ENCODE measurements at places on chromosomes 7 and 10. TPM values are rescaled to one million over a fixed set of nuclear protein-coding genes. Genes with fewer than 3 reads are reported as not detected.

DNA sequence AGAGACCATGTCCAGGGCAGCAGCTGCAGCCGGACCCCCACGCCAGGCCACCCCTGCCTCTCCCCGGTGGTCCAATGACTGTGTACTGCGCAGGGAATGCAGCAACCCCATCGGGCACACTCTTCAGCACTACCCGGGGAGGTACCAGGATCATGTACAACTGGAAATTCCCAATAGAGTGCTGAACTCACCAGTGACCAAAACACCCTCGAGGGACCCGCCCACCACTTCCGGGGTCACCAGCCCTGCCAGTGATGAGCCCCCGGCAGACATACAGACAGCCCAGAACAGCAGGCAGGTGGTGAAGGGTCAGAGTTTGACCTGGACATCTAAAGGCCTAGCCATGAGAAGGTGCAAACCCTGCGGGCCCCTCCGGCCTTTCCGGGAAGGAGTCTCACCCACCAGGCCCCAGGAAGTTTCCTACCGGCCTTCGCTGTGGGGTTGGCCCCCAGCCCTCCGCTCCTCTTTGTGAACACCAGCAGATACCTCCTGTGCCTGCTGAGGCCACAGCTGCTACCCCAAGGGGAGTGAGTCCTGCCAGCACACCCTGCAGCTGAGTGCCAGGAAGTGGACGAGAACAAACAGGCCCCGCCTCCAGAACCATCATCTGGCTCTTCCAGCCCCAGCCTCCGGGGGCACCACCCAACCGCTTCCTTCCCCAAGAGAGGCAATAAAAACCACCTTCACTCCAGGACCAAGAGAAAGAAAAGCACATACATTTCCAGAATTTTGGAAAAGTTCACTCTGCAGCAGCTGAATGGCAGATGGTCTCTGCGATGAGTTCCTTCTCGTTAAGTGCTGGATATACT lies 5.0 kb upstream of the ANKRD61 start:
- peaks cover 14% of the 10 kb centered on the region for H3K4me1 ChIP-seq
- no peak overlapping the region for H3K4me3 ChIP-seq
- peaks cover 64% of the 10 kb centered on the region for H3K36me3 ChIP-seq
- H3K27ac ChIP-seq = peak overlapping the region; percentile 84
- no peaks in the 10 kb centered on the region for H3K27me3 ChIP-seq

GRCh38 chr10:104300736-104301292 lies 31.8 kb downstream of the GSTO2 start:
- H3K4me3 ChIP-seq = no peak overlapping the region
- DNase-seq = peak; percentile 43
- H3K4me1 ChIP-seq = peaks cover 12% of the 10 kb centered on the region
- H3K27ac ChIP-seq = peak overlapping the region; percentile 43

GRCh38 chr7:136339464-136339863 lies 362.3 kb upstream of the MTPN start:
- H3K27ac ChIP-seq = no peak overlapping the region
- no peak overlapping the region for H3K4me3 ChIP-seq
- no peak for DNase-seq
- H3K36me3 ChIP-seq = no peaks in the 10 kb centered on the region
- H3K4me1 ChIP-seq = no peaks in the 10 kb centered on the region

DNA sequence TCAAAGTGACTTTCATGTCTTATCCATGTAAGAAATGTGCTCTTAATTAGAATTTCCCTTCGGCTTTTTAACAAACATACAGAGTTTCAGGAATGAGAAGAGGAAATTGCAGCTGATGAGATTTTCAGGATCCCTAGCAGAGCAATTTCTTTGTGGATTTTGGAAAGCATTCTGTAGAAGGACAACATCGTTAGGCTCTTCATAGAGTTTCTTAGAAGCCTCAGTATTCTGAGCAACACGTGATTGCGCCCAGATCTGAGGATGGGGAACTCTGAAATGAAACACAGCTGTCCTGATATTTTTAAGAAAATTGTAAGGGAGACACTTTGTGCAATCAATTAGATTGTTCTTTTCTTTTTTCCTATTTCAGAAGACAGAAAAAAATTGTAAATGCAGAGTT lies 85.8 kb downstream of the LHFPL3 start:
- no peaks in the 10 kb centered on the region for H3K27me3 ChIP-seq
- no peak overlapping the region for H3K27ac ChIP-seq
- H3K36me3 ChIP-seq = no peaks in the 10 kb centered on the region
- no peaks in the 10 kb centered on the region for H3K4me1 ChIP-seq

Gene OR2AE1
- not detected for total RNA-seq

Gene CCL24
- total RNA-seq = not detected

Gene CHST3
- 0.31 TPM for total RNA-seq

Gene MYH16
- total RNA-seq = not detected

All from activated CD4-positive, alpha-beta memory T cell treated with anti-CD3 and anti-CD28 coated beads for 36 hours (primary cell).